ENCODE measurements at places on chromosomes 1 and 21.

GRCh38 chr1:48442864-48443619, 29.0 kb downstream of the SPATA6 start:
- DNase-seq, result no peak

DNA sequence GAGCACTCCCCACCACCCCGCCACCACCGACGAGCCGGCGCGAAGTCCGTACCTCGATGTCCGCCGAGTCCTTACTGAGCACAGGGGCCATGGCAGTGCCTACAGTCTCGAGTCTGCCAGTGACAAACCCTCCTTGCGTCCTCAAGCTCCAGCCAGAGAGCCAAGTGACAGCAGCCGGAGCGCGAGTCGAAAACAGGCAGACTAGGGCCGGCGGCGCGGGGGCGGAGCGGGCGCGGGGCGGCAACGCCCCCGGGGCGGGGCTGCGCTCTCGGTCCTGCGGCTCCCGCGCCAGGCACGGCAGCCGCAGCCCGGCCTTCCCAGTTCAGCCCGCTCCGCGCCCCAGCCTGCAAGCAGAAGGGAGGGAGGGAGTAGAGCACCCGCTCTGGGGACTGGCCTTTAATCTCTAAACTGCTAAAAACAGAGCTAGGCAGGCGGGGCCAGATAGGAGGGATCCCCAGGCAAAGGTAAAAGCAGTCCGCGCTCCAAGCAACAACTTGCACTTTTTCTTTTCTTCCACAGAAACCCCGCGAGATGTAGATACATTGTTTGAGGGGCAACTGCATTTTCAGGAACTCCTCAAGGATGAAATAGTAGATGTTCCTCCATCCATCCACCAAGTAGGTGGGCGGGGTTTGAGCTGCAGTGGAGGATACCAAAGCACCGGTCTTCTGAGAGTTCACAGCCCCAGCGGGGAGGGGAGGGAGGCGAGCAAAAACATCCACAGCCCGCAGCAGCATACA, at the start of gene DPYD:
TSS of gene DPYD (minus strand) at position 203 of the 740 bp plus-strand sequence. CDS start at position 91, 112 bp downstream.
- DNase-seq, result peak; percentile 89

- DNase-seq, result no peak
Observed at GRCh38 chr1:247102381-247102780, 1.8 kb downstream of the ZNF669 start.

GRCh38 chr1:54384918-54385726, 21.1 kb downstream of the SSBP3 start:
- DNase-seq, result no peak

DNA sequence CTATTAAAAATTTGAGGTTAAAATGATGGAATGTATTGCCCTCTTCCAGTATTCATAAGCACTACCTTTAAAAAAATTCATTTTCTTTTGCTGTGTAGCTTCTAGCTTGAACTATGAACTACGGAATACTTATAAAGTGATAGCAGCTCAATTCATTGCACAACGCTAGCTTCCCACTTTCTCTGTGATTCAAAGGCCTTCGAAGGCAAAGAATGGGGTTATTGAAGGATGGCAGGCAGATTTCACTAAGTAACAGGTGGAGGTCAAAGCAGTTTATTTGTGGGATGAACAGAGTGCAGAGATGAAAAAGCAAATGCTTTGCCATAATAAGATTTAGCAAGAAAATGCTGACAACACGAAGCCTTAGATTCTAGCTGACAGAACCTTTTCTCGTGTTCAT, 290.6 kb downstream of the NFIA start:
- DNase-seq, result no peak

GRCh38 chr1:31705080-31705866, 1.5 kb upstream of the COL16A1 start:
- DNase-seq, result no peak

- DNase-seq, result no peak
Observed at GRCh38 chr1:247701338-247701737, 15.1 kb downstream of the OR6F1 start.

DNA sequence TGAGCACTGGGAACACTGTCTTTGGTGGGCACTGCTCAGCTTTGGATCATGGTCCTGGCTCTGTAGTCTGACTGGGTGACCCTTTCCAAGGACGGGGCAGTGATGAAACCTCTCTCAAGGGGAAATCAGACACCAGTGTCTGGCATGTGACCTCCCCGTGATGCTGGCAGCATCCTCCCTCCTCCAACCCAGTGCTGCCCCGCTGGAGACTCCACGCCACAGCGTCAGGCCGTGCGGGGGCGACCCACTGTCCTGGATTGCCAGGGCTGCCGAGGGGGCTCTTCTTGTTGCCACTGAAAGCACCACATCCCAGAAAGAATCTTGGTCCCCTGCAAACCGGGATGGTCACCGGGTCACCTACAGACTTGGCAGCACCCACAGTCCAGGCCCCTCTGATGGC, 146.4 kb upstream of the ARHGEF16 start:
- DNase-seq, result no peak

GRCh38 chr1:201090541-201090940, 21.7 kb downstream of the CACNA1S start:
- no peak for DNase-seq

- DNase-seq, result no peak
Observed at GRCh38 chr1:4820543-4820942, 166.1 kb downstream of the AJAP1 start.

DNA sequence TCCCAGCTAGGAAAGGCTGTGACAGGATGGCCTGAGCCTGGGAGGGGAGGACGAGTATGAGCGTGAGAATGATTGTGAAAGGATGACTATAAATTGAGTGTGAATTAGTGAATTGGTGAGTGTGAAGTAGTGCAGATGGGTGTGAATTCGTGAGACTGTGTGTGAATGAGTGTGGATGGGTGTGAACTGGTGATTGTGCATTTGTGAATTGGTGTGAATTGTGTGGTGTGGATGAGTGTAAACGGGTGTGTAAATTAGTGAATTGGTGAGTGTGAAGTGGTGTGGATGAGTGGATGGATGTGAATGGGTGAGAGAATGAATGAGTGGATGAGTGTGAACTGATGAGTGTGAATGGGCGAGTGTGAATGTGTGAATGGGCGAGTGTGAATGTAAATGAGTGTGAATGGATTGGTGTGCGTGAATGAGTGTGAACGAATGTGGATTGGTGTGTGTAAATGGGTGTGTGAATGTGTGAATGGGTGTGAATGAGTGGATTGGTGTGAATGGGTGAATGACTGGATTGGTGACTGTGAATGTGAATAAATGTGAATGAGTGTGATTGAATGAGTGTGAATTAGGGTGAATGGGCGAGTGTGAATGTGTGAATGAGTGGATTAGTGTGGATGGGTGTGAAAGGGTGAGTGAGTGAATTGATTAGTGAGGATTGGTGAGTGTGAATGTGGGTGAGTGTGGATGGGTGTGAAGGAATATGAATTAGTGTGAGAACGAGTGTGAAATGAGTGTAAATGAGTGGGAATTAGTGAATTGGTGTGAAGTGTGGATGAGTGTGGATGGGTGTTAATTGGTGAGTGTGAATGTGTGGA, 7.7 kb upstream of the MXRA8 start:
- DNase-seq, result no peak

- DNase-seq, result no peak
Observed at GRCh38 chr1:145778146-145778540, 45.8 kb downstream of the RNF115 start.

- peak; percentile 56 for DNase-seq
Observed at GRCh38 chr21:40054403-40054802, 187.2 kb downstream of the PCP4 start.

GRCh38 chr1:186374303-186375151, 526 bp downstream of the TPR start:
- DNase-seq, result no peak

DNA sequence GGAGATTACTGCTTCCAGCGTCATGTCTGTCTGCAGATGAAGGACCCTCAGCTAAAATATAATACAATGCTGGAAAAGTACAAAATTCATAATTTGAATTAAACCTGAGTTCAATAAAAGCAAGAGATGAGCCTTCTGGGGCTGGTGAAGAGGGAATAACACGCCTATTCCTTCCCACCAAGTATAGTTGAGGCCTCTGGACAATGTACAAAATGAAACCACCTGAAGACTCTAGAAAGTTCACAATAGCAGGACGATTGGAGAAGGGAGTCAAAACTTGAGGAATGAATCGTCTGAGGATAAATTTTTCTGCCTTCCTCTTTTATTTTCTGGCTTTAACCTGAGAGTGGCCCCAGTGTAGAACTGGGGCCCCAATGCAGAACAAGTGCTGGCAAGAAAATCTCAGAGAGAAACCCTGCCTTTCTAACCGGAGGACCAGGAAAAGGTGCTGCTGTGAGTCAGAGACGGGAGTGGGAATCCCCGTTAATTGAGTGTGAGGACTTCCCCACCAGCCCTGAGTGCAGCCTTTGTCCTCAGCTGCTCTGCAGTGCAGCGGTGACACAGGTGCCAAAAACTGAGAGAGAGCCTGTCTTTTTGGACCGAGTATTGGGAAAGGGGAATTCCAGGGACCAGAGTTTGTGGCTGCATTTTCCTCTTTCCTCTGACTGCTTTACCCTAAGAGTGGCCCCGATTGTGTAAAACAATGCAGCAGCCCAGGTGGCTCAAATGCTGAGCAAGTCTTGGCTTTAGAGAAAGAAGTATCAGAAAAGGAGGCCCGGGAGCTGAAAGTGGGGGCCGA, 264.9 kb downstream of the DYRK1A start:
- DNase-seq, result no peak

GRCh38 chr1:23148084-23148483, 20.6 kb downstream of the LUZP1 start:
- no peak for DNase-seq

GRCh38 chr21:45841033-45841432, 140.5 kb upstream of the COL6A1 start:
- no peak for DNase-seq

DNA sequence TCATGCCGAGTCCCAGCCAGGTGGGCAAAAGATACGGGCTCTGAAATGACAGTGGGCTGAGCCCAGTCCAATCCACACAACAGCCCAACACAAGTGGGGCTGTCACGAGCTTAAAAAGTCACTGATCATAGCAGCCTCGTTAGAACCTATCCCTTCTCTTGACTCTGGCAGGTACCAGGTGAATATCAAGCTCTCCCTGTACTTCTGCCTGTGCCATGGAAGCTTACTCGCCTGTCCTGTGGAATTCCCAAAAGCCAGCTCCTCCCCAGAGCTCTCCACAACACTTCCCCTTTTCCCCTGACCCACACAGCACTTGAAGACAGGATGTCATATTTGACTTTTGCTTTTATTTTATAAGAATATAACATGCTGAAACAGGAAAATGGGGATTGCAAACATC, 5.9 kb downstream of the RGS16 start:
- DNase-seq, result no peak

DNA sequence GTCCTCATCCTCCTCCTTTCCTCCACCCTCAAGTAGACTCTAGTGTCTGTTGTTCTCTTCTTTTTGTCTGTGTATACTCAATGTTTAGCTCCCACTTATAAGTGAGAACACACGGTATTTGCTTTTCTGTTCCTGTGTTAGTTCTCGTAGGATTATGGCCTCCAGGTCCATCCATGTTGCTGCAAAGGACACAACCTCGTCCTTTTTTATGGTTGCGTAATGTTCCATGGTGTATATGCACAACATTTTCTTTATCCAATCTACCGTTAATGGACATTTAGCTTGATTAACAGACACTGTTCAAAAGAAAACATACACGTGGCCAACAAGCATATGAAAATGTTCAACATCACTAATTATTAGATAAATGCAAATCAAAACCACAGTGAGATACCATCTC, 44.3 kb upstream of the TMPRSS2 start:
- no peak for DNase-seq

DNA sequence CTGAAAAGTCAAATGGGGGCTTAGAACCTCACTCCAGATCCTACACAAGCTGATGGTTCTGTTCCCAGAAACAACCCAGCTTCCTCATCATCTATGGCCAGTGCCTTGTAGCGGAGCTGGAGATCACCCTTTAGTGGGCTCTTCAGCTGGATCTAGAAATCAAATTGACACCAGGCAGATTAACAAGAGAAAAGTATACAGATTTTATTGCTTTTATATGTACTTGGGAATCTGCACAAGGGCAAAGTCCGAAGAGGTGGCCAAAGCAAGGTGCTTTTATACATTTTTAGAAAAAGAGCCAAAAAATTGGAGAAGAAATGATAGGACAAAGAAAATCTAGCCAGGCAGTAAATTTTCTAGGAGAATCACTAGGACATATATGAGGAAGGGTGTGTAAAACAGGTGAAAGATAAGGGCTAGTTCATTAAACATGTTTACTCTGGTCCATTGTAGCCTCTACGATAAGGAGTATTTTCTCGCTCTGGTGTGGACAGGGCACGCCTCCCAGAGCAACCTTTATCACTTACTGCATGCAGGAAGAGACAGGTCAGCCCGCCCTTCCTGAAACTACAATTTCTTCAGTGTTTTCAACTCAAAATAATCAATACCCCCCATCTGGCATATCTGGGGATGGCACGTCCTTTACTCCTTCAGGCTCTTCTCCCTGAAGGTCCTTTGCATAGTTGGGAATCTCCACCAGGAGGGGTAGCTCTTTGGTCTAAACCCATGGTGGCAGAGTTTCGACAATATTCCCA, 14.0 kb upstream of the LGALS8 start:
- no peak for DNase-seq

DNA sequence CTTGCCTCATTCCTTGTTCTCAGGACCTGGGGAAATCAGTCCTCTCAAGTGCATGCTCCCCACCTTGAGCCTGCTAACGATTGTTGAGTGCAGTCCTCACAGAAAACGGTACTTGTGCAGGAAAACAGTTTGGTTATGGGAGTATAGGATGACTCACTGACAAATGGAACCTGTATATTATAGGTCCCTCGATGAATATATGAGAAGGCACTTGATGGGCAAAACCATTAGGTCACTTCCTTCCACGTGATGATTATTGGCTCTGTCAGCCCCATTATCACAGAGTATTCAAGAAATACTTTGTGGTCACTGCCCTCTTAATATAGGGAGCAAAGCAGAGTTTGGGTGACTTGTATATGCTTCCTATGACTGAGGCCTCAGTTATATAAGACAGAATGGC, 6.2 kb downstream of the CCDC17 start:
- DNase-seq, result no peak

DNA sequence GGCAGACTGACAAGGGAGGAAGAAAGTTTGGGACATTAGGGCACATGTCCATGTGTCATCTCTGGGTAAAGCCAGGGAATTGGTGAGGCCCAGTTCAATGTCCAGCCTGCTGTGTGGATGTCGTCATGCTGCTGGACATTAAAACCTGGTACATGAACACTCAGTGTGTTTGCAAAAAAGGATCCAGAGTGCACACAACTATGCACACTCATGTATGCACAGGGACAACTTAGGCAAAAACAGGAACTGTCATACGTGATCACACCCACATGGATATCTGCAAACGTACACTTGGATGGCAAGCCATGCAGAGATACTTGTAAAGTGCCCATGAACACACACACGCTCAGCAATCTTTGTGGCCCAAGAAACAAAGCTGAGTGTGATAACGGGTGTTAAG, 47.9 kb upstream of the NEK2 start:
- DNase-seq, result no peak

GRCh38 chr1:205950280-205950679, 7.0 kb upstream of the SLC26A9 start:
- no peak for DNase-seq

- DNase-seq, result no peak
Observed at GRCh38 chr1:154420961-154421924, 16.1 kb downstream of the IL6R start.

- DNase-seq, result peak; percentile 13
Observed at GRCh38 chr1:60936163-60936562, 146.2 kb upstream of the NFIA start.

Measured in NCI-H1436 treated with DMSO at 0.1 percent for 48 hours (cell line).